ENCODE measurements at places on chromosomes 12 and 14. TPM values are rescaled to one million over a fixed set of nuclear protein-coding genes. Genes with fewer than 3 reads are reported as not detected.

DNA sequence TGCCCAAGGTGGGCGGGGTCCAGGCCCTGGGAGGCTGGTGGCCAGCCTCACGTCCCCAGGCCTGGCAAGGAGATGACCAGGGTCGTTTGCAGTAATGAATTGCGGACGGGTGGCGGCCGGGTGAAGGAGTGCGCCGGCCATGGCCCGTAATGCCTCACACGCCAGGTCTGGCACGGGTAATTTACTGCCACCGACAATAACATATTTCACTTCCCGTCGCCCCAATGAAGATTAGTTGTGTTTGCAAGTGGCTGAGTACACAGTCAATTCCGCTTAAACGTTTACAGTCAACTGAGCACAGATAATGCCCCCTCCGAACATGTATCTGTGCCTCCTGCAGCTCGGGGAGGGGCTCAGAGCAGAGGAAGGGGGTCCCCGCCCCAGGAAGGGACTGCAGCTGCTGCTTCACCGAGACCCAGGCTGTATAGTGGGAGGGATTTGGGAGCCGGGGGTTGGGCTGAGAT is 48.3 kb downstream of the MVK start:
- DNase-seq, result no peak

DNA sequence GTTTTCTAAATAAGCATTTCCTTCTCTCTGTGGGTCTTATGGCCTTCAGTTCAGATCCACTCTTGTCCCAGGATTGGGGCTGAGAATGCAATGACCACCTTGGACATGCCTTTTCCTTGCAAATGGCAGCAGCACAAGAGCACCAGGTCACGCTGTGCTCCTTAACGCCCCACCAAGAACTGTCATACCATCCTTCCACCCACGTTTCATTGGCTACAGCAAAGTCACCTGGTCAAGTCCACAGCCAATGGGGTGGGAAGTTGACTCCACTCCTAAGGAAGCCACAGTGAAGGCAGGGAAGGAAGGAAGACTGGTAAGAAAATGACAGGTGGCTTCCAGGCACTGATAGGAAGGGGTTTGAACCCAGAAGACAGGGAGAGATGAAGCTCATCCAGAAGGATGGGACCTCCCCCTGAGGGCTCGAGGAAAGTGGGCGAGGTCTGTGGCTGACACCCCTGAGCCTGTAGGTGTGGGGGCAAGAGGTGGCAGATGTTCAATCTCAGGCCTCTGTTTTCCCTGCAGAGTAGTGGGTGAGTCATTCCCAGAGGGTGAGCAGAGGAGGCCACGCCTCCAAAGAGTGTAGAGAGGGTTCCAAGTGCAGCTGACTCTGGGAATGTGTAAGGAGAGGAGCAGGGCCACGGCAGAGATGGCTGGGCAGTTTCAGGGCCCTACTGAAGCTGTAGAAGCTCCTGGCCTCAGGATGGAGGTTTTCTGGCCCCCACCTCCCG is 113.5 kb upstream of the VRK1 start:
- DNase-seq, result no peak

DNA sequence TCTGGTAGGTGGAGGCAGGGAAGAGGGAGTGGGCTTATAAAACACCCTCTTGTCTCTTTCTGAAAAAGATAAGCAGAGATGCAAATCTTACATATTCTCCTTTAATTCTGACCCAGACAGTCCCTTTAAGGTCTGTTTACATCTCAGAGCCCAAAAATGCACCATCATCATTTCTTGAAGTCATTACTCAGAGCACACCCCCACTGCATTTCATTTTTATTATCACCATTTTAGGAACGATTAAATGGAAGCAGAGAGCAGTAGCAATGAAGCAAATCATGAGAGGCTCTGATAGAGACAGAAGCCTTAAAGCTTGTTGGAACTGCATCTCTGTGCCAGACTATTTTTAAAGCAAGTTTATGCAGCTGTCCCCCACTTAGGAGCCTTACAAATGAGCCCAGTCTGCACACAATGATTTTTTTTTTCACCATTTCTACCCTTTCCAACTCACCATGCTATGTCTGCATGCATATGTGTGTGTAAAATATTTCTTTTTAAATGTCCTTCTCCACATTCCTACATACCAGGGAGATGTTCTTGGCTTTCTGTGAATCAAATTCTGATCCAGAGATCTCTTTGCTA is 311.0 kb downstream of the GRIN2B start:
- DNase-seq, result no peak

Gene SLC25A21
- not detected for total RNA-seq

GRCh38 chr14:63308723-63309317 is 9.9 kb downstream of the GPHB5 start:
- DNase-seq, result peak; percentile 2

- no peak for DNase-seq
Measured at GRCh38 chr12:105672121-105672975, 341.9 kb downstream of the C12orf75 start.

GRCh38 chr12:100024974-100025555 is 40.3 kb upstream of the ANKS1B start:
- no peak for DNase-seq

DNA sequence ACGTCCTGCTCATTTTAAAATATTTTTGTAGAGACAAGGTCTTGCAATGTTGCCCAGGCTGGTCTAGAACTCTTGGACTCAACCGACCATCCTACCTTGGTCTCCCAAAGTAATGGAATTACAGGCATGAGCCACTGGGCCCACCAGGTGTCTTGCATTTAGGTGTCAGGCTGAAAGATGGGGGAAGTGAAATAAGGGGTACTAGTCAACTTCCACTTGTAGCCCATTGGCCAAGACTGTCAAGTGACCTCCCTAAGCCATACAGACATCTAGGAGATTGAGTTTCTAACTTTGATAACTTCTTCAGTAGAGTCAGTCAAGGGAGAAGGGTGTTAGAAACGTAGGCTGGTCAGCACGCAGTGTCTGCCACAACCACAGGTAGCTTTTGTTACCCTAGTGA is 32.0 kb downstream of the ARF6 start:
- no peak for DNase-seq

Gene GRIN2B
- not detected for total RNA-seq

GRCh38 chr12:530821-531220 is 71.1 kb downstream of the B4GALNT3 start:
- DNase-seq, result no peak

DNA sequence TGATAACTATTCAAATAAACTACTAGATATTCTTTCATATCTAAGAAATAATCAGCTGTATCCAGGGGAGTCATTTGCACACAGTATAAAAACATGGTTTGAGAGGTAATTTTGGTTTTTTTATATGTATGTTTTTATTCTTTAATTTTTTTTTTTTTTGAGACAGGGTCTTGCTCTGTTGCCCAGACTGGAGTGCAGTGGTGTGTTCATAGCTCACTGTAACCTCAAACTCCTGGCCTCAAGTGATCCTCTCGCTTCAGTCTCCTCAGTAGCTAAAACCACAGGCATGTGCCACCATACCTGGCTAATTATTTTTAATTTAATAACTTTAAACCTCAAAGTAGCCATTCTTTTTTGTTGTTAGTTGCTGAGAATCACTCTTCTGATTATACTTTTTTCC is 1.8 kb downstream of the PRORP start:
- no peak for DNase-seq

All from A172 (cell line).